ENCODE measurements at places on chromosomes 1 and 21.

DNA sequence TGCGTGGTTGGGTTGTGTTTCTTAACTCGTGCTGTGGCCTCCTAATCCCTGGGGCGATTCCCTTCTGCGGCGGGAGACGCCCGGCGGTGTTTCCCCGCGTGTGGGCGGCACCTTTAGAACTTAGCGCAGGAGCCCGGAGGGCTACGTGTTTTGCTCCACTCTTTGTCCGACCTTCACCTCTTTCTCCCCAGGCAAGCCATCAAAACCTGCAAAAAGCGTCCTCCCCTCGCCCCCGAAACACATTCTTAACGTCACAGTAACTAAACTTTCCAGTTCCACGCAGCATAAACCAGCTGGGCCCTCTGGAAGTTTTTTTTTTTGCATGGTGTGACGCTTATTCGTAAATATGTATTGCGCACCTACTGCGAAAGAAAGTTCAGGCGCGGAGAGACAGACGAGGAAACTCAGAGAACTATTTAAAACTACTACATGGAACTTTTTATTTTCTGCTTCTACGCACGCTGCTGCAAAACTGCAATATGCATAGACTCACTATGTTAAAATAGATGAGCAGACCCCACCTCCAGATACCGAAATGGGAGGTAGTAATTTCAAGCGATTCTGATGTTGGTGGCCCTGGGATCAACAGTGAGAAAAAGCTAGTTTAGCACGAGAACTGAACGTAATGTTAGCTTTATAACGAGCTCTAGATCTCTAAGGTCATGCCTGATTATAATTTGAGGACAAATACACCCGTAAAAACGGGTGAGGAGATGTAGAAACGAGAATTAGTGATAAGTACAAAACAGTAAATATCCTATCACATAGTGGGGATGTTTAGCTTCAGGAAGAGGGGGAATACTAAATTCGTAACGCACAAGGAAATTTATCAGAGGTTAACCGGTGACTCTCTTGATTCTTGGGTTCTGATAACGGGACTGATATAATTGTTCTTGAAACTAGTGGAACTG is 920 bp downstream of the MTR start:
- DNase-seq, result no peak

GRCh38 chr1:24986372-24986965 is 56.4 kb upstream of the RUNX3 start:
- no peak for DNase-seq

DNA sequence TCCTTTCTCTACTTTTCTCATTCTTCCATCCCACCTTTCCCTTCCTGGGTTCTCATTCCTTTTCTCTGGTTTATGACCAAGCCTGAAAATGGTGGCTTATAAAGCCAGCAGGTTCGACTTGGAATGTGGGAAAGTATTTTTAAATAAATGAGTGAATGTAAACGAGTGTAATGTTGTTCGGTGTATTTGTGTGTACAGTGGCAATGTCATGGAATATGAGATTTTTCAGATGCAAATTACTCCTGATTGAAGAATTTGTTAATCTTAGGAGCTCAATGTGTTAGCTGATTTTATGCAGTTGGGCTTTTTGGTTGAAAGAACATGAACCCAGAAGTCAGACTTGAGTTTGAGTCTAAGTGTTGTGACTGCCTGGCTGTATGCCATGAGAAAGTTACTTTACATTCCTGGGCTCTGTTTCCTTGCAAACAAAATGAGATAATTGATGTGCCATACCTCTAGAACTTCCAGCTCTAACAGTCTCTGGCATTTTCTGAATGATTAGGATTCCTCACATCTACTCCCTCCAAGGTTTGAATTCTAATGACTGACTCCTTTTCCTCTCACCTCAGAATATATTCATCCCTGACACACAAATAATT is 6.6 kb downstream of the SGIP1 start:
- peak; percentile 60 for DNase-seq

- no peak for DNase-seq
Measured at GRCh38 chr1:67110352-67110751, 24.4 kb downstream of the C1orf141 start.

- DNase-seq, result no peak
Measured at GRCh38 chr1:103106426-103107341, 1.6 kb downstream of the COL11A1 start.

DNA sequence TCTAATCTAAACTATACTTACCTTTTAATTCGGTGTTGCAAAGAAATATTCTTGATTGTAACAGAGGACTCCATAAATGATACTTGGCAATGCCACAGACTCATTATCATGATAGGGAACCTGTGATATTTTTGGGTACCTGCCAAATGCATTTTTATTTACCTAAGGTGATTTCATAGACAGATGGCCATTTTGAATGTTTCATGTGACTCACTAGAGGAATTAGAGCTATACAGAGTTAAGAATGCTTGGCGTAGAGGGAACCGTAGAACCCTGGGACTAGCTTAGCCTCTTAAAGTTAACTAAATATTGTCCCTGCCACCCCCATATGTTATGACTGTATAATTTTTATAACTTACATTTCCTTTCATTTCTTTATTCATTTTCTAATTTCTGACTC is 136.1 kb downstream of the DISP1 start:
- no peak for DNase-seq

DNA sequence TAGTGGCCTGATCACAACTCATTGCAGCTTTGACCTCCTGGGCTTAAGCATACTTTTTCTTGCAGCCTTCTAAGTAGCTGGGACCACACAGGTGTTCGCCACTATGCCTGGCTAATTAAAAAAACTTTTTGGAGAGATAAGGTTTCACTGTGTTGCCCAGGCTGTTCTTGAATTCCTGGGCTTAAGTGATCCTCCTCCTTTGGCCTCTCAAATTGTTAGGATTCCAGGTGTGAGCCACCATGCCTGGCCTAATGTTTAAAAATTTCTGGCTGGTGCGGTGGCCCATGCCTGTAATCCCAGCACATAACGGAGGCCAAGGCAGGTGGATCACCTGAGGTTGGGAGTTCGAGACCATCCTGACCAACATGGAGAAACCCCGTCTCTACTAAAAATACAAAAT is 24.4 kb downstream of the YTHDF2 start:
- no peak for DNase-seq

- no peak for DNase-seq
Measured at GRCh38 chr1:1758059-1758621, 20.1 kb downstream of the NADK start.

GRCh38 chr1:241714321-241715218 is 62.5 kb downstream of the WDR64 start:
- DNase-seq, result no peak

GRCh38 chr1:77282866-77283539 is 1.2 kb downstream of the AK5 start:
- no peak for DNase-seq

GRCh38 chr1:44637702-44638411 is 36.4 kb downstream of the TMEM53 start:
- DNase-seq, result no peak

DNA sequence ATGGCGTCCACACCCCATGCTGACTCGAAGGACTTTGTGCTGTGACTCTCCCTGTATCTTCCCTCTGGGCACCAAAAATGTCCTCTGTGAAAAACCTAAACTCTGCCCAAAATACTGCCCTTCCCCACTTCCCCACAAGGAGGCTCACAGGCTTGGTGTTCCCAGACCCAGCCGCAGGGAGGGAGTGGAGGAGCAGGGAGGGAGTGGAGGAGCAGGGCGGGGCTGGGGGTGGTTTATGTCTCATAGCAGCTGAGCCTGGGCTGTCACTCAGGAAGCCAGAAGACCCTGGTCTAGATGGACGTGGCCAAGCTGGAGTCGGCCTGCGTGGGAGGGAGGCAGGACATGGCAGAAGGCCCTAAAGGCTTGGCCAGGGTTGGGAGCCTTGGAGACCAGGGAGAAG is 461.7 kb downstream of the PTPRU start:
- no peak for DNase-seq

DNA sequence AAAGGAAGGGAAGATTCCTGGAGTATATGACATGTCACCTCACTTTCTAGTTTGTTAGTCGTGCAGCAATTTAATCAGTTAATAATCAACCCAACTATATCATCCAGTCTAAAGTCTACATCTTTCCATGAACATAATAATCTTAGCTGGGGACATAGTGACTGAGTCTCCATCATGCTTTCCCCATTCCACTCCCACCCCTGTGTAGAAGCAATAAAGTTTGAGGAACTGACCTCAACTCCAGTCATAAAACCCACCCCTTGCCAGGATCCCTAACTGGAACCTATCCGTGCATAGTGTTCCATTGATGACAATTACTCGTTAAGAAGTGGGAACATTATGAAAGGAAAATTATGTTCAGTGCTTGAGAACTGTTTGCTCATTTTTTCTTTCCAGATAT is 48.9 kb upstream of the MROH9 start:
- no peak for DNase-seq

DNA sequence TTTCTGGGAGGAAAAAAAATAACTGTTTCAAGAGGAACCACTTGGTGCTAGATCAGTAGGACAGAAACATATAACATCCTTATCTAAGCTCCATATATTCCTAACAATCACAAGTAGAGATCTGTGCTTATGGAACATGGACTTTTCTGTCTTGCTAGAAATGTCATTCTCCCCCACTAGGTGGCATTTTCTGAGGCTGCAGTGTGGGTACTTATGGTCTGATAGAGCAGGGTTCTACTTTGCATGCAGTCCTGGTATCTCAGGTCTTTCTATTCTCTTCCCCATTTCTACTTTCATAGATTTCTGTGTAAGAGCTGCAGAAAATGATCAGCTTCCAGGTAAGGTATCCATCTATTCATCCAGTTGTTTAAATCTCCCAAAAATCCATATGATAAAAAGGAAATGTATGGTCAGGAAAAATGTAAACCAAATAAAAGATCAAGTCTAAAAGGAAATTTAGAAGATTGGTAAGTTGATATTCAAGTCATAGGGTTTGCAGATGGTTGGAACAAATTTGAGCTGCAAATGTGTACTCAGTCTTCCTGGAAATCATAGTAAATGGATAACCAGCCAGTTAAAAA is 1.5 kb downstream of the ZNF684 start:
- DNase-seq, result no peak

GRCh38 chr1:225812488-225813213 is 2.7 kb downstream of the EPHX1 start:
- DNase-seq, result no peak

DNA sequence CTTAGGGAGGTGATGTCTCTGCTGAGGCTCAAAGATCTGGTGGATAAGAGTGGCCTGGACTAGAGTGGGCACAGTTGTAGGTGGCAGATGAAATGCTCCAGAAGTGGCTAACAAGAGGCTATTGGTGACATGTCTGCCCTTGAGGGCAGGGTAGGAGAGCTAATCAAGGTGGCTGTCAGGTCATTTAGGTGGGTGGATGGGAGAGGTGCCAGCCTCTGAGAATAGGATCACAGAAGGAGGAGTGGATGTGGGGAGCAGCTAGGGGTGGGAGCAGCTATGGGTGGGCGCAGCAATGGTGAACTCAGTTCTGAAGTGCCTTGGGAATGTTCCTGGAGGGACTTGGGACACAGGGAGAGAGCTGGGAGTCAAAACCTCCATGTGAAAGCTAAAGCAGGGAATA is 142.0 kb upstream of the GRIK3 start:
- DNase-seq, result no peak

- DNase-seq, result no peak
Measured at GRCh38 chr1:202599669-202600431, 110.4 kb downstream of the SYT2 start.

Data from AG04449 (cell line).